T-helper 22 cell (primary cell): ENCODE measurements at places on chromosomes 2 and 18.

GRCh38 chr2:164824872-164825271 lies 16.8 kb downstream of the COBLL1 start:
- no peak for DNase-seq

DNA sequence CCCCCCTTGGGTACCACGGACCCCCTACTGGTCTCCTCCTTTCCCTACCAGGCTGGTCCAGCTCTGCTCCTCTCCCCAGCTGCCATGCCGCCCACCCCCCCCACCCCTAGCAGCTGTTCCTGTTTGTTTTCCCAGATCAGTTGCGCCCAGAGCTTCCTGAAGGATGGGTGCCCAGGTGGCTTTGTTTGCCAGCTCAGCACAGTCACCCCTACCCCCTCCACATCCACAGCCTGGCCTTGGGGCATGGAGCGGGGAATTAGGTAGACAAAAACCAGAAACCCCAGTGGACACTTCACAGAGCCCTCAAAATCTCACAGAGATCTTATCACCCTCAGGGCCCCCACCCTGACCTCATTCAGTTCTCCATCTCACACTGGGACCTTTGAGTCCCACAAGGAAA lies 3.7 kb upstream of the CRYBA2 start:
- no peak for DNase-seq

DNA sequence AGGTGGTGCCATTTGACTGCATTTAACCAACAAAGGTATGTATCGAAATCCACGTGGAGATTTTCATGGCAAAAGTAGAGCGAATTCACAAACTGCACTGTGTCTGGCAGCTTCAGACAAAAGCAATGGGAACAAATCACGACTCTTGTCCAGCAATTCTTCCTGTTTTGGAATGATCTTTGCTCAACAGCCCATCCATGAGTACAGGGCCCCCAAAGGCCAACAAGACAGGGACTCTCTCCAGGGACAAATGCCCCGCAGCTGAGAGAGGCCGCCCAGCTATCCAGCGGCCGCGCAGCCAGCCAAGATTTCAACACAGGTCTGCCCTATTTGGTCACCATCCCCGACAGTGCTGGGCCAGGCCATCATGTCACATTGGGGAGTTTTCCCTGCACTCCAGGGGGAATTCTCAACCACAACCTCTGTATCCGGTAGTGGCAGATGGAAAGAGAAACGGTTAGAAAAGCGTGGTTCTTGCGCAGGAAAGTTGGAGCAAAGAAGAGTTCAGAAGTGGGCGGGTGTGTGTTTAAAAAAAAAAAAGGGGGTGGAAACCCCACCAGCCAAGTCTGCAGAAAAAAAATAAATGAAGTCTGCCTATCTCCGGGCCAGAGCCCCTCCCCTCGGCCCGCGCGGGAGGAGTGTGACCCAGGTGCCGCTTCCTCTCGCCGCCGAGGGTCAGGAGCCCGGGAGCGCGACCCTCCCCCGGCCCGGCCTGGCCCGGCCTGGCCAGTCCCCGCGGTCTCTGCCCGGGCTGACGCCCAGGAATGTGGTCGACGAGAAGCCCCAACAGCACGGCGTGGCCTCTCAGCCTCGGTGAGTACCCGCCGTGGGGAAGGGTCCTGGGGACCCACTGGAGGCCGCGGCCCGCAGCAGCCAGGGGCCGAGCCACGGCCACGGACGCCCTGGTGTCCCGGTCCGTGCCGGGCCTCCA lies at the start of gene GYPC:
Gene GYPC (plus strand): TSS at position 659 of the 931 bp plus-strand sequence. CDS start 106 bp downstream, at position 765.
- DNase-seq, result peak; percentile 39

GRCh38 chr2:45714679-45715078 lies 63.2 kb downstream of the PRKCE start:
- DNase-seq, result no peak

GRCh38 chr18:49726675-49726963 lies 86.7 kb downstream of the ACAA2 start:
- no peak for DNase-seq

DNA sequence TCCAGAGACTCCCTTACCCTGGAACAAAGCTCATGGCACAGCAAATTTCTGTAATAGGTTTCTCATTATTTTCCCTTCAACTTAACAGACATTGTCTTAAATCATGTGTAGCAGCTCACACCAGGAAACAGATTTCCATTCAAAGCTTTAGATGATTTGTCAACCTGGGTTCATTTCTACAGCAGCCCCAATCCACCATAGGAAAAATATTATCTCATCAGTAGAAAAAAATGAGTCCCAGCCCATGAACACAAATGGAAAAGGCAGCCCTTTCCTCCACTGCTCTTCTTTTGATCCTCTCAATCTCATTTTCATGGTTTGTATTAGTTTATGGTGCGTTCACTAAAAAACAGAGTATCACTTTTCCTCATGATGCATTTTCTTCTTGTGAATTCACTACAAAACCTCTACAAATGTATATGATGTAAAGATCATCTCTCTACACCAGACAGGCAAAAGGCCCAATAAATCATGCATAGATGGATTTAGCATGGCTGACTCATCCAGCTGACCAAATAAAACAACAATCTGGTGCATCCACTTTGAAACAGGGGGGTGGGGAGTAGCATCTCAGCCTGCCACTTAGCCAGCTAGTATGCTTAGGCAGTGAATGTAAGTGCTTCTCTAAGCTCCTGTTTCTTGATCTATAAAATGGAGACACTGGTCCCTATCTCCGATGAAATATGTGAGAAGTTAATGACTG lies 78.6 kb downstream of the SATB2 start:
- DNase-seq, result no peak

DNA sequence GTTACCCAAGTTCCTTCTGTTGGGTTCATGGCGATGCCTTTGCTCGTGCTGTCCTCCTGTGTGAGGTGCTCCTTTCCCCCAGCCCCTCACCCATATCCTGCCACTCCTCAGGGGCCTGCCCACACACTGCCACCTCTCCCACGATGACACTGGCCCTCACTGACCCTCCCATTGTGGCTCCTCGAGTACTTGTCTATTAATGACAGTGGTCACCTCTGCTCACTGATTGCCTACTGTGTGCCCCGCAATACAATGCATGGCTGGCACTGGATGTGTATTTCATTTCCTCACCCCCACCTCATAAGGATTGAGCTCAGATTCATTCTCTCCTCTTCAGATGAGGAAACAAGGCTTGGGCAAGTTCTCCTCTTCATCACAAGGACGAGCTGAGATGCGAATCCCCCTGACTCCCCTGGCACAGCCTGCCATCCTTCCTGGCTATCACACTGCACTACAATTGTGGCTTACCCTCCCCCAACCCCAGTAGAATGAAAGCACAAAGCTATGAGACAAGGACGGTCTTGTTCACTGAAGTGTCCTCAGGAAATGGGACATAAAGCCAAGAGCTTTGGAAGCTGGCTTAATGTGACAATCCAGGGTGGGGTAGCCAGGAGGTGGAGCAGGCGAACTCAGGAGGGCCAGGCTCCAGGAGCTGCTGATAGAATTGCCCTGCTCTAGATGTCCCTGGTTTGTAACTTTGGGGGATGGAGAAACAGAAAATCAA lies 93.9 kb upstream of the RAB12 start:
- DNase-seq, result no peak

GRCh38 chr18:34809451-34810072 lies 99.5 kb downstream of the DTNA start:
- no peak for DNase-seq

DNA sequence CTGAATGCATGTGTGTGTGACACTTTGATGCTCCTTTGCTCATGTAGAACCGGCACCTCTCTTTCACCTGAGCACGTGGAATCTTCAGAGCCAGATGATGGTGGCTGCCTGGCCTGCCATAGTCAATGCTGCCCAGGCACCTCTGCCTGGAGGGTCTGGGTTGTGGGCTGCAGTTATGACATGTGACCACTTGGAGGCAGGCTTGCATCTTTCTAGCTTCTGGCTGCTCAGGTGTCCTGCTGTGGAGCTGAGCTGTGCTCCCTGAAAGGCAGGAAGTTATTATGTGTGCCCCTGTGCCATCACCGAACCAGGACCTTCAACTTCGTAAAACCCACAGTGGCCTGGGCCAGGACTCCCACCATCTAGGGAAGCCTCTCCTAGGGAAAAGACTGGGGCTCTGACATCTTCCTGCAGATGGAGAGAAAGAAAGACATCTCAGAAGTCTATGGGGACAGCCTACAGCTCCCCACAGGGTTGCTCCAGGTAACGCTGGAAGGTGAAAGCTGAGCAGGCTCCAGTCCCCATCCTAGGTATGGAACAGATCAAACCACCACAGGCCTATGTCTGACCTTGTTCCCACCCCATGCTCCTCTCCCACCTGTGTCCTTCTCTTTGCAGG lies 30.2 kb downstream of the PSD4 start:
- peak; percentile 35 for DNase-seq

DNA sequence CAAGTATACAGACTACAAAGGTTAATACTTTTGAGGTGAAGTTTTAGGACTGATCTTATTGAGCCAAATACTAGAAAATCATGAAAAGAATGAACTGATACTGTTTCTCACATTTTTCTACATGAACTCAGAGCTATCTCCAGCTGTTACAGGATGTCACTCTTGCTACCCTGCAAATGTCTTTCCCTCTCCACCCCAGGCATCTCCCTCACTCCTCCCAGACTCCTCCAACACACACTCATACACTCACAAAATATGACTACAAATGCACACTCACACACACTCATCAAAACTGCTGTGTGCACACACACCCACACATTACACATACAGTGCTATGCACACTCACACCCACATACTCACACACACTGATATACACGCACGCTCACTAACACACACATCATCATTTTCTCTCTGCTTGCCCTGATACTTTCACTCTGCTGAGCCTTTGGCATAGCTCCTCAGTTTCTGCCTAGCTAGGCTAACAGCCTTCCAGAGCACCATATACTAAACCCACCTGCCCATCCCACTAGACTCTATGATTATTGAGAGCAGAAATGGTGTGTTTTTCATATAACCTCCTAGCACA lies 273.3 kb downstream of the CD226 start:
- no peak for DNase-seq

DNA sequence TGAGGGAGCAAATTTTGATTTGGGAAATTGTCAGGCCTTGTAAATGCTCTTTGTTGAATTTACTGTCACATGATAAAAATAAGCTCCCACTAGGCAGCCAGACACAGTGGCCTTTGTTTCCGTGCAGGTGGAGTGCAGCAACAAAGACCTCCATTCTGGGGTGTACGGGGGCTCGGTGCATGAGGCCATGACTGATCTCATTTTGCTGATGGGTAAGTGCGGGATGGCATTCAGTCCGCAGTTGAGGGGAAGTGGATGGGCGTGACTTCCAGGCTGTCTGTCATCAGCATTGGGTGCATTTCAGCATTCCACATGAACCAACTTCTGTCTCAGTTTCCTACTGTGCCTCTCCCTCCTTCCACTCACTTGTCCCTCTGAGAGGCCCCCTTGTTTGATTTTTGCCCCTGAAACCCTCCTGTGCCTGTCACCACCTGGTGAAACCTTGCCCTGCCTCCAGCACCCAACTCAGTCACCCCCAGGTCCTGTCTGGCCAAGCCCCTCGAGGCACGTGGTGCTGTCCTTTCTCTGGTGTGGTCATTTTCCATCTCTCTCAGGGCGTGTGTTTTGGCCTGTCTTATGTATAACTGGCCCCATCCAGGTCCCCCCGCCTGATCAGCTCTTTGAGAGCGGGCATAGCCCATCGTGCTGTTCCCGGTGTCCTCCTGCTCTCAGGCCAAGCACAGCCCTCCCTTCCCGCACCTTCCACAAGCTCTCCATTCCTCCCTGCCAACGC lies 16.3 kb downstream of the CNDP2 start:
- DNase-seq, result no peak

DNA sequence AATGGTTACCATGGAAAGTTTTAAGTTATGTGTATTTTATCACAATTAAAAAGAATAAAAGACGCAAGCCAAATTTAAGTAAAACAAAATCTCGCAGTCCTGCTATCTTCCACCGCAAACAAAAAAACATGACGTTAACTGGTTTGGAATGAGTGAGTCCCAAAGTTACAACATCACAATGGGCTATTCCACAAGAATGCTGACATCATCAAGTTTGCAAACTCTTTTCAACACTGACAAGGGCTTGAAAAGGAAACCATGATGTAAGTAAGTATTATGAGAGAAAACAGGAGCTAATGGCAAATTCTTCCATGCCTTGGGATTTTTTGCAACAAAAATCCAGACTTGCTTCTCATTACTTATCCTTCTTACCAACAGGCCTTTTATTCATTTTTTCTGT lies 31.1 kb downstream of the SIGLEC15 start:
- no peak for DNase-seq

DNA sequence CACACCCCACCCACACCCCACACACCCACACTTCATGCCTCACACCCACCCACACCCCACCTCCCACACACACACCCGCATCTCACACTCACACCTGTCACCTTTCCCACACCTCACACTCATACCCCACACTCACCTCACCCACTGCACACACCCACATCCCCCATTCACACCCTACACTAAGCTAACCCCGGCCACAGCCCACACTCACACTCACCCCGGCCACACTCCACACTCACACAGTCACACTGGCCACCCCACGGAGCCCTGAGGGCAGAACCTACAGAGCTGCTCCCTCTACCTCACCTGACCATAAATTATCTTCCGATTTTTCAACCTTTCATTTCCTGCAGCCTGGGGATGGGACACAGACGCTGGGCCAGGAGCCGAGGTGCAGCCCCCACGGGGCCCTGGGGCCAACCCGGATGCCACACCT lies 241.3 kb downstream of the HDAC4 start:
- DNase-seq, result no peak

DNA sequence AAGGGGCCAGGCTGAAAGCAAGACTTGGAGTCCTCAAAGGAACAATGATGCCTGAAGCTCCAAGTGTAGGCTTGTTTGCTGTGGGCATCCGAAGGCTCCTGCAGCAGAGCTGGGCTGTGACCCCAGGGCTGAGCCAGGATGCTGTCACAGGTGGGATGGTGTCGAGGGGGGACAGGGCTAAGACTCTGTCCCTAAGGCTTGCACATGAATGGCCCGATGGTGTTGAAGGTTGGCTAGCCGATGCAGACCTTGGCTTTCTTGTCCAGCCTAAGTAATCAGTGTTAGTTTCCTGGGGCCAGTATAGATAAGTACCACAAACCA lies 251.0 kb downstream of the NDUFA10 start:
- DNase-seq, result no peak

DNA sequence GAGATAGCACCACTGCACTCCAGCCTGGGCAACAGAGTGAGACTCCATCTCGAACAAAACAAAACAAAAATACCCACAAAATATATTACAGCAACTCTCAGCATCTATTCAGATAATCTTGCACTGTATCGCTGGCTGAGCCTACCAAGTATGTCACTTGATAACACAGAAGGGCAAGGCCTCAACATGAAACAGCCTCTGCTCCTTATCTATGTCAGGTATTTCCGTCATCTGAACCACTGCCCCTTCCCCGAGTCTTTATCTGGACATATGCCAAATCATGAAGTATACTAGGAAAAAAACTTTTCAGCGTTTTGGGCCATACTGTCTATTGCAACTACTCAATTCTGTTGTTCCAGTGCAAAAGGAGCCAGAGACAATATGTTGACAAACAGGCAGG lies 17.7 kb downstream of the PDIA6 start:
- DNase-seq, result no peak

- DNase-seq, result no peak
Observed at GRCh38 chr2:120647487-120647886, 88.2 kb upstream of the GLI2 start.
